ENCODE measurements at places on chromosomes 5 and 9.

DNA sequence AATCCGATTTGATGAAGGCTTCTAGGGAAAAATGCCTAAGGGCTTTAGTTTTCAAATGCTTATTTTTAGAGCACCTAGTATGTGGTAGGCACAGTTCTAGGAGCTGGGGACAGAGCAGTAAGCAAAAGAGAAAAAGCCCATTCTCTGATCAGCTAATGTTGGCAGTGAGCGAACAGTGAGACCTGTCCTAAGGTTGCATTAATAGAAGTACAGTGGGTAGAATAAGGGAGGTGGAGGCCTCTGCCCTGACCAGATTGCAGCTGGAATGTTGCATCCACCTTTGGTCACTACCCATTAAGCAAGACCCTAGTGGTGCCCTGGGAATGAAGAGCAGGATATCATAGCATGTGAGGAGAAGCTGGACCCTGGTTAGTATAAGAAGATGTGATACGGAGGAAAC lies 20.1 kb downstream of the IL9 start:
- DNase-seq, result no peak

DNA sequence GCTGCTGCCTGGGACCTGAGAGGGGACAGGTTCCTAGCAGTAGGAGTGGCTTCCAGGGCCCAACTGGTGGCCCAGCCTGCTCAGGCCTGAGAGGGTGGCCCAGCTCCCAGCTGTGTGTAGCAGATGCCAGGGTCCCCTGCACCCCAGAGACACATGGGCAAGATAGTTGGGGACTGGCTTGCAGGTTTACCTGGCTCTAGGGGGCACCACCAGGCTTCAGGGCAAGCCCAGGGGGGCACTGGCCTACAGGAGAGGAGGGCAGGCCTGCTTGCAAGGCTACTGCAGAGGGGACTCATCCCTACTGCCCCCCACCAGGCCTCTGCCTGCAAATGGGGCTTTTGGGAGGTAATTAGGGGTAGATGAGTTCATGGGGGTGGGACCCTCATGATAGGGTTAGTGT lies 123.3 kb downstream of the ZNF354C start:
- no peak for DNase-seq

GRCh38 chr5:172141949-172142319 lies 46.1 kb downstream of the STK10 start:
- DNase-seq, result no peak

- no peak for DNase-seq
Observed at GRCh38 chr9:23829580-23830475, 3.8 kb upstream of the ELAVL2 start.

GRCh38 chr9:1057910-1058309 lies 7.8 kb downstream of the DMRT2 start:
- DNase-seq, result no peak

- no peak for DNase-seq
Observed at GRCh38 chr9:134283111-134283515, 43.1 kb upstream of the RXRA start.

- DNase-seq, result no peak
Observed at GRCh38 chr5:38273626-38274025, 15.3 kb downstream of the EGFLAM start.

DNA sequence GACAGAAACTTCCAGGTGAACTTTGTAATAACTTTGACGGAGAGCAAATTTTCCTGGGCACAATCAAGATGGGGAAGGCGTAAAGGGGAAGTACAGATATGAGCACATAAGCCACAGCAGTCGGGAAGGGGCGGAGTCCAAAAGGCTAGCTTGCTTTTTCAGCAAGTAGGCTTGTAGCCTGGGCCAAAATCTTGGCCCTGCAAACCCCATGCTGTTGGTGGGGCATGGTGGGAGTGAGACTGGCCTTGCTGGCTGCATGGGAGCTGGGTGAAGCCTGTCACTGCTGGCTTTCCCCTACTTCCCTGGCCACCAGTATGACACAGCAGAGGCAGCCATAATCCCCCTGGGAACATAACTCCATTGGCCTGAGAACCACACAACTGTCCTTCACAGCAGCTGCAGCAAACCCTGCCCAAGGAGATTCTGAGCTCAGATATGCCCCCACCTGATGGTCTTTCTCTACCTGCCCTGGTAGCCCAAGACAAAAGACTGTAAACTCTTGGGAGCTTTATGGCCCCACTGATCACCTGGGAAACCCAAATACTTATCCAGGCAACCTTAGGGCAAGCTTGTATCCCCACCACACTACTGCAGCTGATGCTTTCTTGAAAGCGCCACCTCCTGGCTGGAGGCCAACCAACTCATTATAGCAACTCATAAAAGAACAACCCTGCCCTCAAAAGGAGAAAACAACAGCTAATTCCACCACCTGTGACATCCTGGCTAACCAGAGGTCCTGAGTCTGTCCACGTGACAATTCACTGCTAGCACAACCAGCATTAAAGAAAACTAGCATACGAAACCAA lies 24.0 kb downstream of the DCTN4 start:
- DNase-seq, result peak; percentile 7

DNA sequence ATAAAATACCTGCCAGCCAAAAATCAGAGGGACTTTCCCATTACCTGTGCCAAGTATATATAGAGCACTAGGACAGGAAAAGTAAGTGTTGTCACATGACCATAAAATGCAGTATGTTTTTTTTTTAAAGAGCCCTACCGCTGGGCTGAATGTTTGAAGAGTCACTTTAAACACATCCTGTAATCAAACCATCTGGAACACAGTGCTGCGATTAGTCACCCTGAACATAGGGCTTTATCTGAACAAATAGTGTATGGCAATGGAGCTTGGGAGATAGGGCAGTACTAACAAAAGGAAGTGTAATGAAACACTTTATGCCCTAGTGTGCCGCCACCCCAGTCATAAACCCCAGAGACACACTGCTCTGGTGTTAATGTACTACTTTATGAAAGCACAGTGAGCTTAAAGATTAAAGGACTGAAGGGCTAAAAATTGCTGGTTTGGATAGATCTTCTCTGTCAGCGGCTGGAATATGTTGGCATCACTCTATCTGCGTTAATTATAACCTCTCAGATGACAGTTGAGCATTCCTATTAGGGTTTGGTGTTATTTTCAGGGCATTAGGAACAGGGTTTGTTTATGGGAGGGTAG lies 90.4 kb downstream of the ZNF608 start:
- DNase-seq, result no peak

DNA sequence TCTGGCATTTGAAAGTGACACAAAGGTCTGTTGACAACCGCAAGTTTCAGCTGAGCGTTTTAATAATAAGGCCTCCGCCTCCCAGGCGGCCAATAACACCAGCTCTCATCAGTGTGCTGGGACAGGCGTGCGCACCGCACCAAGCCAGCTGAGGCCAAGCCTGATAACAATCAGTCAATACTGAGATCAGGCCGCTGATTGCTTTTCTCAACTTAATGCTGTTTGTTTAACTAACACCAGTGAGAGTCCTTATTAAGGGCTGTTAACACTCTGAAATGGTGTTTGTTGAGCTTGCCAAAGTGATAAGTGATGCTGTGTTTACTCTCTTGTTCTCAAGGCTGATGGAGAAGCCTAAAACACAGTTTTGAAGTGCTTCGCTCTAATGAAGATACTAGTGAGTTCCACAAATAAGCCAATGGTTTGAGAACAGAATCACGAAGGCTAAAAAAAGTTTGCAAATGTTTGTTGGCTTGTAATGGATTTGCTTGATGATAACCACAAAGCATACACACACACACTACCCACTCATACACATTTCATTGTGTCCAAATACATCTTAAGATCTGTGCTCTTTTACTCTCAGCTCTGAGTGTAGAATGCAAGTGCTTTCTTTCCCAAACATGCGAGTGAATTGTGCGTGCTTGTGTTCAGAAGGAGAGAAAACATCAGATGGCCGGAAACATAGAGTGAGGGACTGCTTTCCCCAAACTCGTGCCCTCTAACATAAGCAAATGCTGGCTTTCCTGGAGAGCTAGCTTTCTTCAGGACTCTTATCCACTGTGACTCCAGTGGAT lies 330.4 kb upstream of the KLF4 start:
- DNase-seq, result no peak

GRCh38 chr5:110053824-110054223 lies 364.1 kb downstream of the MAN2A1 start:
- DNase-seq, result no peak

DNA sequence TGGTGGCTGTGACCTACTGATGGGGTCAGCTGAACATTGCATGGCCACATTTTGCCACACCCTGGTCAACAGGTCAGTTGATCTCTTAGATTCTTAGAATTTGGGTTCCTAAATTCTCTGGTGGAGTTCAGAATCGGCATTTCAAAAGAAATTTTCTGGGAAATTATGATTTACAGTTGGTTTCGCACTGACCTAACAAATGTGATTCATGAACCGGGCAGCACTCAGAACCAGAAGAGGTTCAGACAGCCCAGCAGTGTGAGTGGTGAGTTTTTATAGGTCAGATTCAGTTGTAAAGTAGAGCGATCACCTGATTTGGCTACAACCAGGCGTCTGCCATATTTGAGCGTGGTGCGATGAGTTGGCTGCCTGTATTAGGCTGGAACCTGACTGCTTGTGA lies 163.7 kb upstream of the GAS1 start:
- no peak for DNase-seq

- no peak for DNase-seq
Observed at GRCh38 chr5:35138232-35138631, 90.5 kb upstream of the AGXT2 start.

GRCh38 chr9:108860764-108861163 lies 1.3 kb upstream of the ACTL7A start:
- DNase-seq, result no peak

DNA sequence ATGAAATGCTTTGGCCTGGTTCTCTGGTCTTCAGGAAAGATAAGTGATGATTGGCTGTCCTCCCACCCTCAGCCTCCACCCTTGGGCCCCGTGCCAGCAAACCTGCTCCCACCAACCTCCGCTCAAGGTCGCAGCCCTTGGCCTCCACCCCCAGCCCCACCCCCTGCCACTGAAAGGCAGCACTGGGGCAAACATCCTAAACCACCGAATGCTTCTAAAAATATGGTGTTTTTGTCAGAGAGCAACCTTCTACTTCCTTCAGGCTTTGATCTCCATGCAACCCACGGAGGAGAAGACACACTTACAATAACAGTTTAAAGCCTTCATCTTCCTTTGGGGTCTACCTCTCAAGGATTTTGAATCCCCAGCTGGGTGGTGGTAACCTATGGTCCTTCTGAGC lies 24.0 kb upstream of the TCF7 start:
- DNase-seq, result no peak

DNA sequence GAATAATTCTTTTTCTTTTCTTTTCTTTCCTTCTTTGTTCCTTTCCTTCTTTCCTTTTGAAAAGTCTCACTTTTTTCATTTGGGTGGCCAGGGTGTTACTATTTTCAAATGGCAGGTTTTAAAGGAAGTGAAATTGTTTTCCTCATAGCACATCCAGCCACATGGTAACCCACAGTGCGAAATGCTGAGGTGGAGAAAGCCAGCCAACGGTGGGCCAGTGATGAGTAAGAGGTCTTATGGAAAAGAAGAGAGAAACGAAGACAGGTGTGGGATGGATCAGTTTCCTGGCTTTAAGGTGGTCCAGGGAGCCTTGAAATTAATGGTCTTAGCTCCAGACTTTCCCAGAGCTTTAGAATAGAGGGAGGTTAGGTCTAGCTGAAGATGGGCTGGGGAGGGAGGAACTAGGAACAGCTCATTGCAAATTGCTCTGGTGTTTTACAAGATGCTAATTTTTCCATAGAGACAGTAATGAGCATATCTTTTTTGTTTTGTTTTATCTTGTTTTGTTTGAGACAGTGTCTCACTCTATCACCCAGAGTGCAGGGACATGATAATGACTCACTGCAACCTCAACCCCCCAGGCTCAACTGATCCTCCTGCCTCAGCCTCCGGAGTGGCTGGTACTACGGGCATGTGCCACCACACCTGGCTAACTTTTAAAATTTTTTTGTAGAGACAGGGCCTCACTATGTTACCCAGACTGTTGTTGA lies 17.8 kb downstream of the ITK start:
- no peak for DNase-seq

DNA sequence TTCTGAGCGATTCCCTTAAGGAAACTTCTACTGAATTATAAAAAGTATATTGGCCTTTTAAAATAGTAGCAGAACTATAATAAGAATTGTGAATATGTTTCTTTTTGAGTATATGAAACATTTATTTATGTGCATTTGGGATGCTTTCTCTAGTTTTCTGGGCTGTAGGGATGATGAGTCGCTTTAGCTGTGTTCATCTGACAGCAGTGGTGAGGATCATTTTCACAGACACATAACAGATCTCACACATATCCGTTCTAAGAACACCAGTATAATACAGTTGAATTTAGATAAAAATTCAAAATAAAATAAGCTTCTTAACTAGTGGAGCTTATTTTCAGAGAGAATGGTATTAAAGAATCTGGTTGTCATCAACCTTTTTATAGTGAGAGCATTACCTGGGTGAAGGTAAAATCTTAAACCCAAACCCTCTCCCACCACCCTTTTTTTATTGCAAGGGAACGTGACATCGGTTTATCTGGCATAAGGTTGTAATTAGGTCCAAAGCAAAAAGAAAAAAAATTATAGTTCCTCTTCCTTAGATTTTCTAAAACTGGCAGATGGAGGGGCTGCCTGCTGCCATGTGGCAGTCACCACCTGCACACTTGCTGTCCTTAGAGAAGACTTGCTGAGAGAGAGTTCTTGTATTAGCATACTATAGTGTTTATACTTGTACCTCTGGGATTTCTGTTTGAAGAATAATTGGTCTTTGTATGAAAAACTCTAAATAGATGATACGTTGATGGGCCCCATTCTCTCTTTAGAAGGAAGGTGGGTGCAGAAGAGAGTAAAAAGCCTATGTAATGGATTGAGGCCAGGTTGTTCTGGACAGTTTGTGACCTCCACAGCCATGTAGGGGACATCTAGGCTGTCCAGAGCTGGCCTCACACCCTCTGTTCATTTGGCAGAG lies 86.8 kb downstream of the CAMK4 start:
- no peak for DNase-seq

GRCh38 chr5:132002757-132003156 lies 8.7 kb downstream of the ACSL6 start:
- no peak for DNase-seq

DNA sequence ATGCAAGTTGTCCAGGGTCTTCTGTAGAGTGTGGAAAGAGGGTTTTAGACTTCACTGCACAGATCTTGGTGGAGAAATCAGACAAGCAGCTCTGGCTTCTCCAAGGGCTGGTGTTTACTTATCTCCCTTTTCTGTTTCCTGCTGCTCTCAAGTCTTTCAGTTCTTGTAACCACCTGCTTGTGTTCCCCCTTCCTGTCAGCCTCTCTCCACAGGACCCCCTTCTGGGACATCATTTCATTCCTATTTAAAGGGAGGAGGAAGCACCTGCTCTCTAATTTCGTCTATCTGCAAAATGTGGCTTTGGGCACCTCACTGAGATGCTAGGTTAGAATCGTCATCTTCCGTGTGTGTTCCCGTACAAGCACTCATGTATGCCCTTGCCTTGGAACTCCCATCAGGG lies 636.2 kb downstream of the MTRR start:
- no peak for DNase-seq

Measured in stimulated activated CD4-positive, alpha-beta T cell treated with anti-CD3 and anti-CD28 coated beads, TNF-alpha, amount 100 ng/mL, for 48 hours (primary cell).